ENCODE measurements at places on chromosomes 2 and 18. TPM values are rescaled to one million over a fixed set of nuclear protein-coding genes. Genes with fewer than 3 reads are reported as not detected.
A peak's percentile ranks its signal among the peaks of the same experiment; 100 is the strongest.

DNA sequence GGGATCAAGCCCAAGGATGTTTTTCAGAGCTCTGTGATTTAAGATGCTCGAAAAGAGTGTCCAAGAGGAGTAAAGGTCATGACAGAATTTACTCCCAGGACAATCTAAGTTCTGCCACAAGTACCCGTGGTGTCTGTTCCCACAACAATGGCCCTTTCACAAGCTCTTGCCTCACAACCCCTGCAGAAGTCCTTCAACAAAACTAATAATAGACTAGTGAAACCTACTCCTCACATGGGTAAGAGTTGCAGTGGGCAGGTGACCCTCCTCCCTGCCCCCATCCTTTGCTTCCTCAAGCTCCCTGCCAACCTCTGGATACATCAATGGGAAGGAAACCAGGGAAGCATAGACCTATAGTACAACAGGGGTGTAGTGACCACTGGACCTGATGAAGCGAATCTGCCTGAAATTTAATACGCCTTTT, 34.9 kb downstream of the PTCD3 start:
- no peaks in the 10 kb centered on the region for H3K4me1 ChIP-seq
- DNase-seq: no peak
- no peak overlapping the region for H3K27ac ChIP-seq
- H3K36me3 ChIP-seq: peaks cover 52% of the 10 kb centered on the region
- H3K4me3 ChIP-seq: no peak overlapping the region
- H3K27me3 ChIP-seq: no peaks in the 10 kb centered on the region

DNA sequence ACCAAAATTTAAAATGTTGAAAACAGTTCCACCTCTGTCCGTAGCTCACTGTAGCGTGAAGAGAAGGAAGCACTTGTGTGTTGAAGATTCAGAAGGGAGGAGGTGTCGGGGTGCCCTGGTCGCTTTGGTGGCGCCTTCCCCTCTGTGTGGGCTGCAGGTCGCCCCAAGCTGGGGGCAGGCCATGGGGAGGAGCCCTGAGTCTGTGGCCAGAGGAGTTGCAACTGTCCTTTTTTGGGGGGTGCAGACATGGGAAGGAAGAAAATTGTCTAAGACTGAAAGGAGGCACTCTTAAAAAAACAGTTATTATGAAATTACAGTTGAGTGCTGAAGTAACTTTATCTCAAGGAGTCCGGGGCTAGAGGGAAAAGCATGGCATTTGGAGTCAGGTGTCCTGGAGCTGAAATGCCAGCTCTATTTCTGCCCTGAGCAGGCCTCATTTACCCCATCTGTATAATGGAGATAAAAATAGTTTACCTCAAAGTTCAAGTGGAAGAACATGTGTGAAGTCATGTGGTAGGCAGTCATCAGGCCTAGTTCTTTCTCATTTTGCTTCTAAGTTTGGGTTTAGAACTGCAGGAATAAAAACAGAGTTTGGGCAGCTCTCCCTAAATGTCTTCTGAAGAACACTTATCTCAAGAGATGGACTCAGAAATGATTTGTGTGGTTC, 82.1 kb downstream of the RNF144A start:
- DNase-seq: no peak
- no peak overlapping the region for H3K27ac ChIP-seq
- H3K4me3 ChIP-seq: no peak overlapping the region
- no peaks in the 10 kb centered on the region for H3K27me3 ChIP-seq

GRCh38 chr2:31227711-31228125, 6.2 kb upstream of the EHD3 start:
- peaks cover 2% of the 10 kb centered on the region for H3K4me1 ChIP-seq
- H3K27me3 ChIP-seq: peaks cover 21% of the 10 kb centered on the region
- no peaks in the 10 kb centered on the region for H3K36me3 ChIP-seq
- H3K4me3 ChIP-seq: no peak overlapping the region

DNA sequence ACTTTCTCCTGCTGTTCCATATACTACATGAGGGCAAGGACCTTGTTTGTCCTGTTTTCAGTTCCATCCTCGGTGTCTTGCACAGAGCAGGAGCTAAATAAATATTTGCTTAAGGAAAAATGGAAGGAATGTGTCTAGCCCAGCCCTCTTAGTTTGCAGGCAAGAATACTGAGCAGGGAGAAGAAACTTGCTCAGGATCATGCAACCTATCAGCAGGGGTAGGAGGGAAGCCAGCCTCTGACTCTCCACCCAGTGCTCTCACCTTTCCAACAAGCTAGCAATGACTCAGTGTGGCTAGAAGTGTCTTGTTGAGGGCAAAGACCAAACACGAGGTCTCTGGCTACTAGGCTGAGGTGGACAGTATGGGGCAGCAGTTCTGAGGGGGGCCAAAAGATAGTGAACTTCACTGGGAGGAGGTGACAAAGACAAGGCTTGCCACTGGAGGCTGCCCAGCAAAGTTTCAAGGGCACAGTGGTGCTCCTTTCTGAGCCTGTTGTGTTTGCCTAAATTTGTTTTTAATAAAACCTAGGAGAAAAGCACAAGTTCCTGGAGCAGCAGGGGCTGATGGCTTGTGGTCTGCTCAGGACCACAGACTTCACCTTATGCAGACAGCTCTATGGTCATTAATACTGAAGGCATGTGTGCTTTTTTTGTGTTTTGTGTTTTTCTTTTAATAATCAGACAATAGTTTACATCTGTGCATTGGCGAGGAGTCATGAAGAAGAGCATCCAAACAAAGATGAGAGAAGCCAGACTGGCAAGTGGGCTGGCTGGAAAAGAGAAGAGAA, 49.1 kb upstream of the CTAGE1 start:
- DNase-seq: peak; percentile 89
- no peaks in the 10 kb centered on the region for H3K36me3 ChIP-seq
- H3K27me3 ChIP-seq: no peaks in the 10 kb centered on the region
- H3K27ac ChIP-seq: peak overlapping the region; percentile 65
- H3K4me1 ChIP-seq: peaks cover 34% of the 10 kb centered on the region

Gene ASB18
- not detected for total RNA-seq

Gene PXDN
- total RNA-seq: 153 TPM
